ENCODE measurements at places on chromosomes 6 and 20.
A peak's percentile ranks its signal among the peaks of the same experiment; 100 is the strongest.

GRCh38 chr6:154039231-154039842 lies at the start of gene OPRM1:
TSS of gene OPRM1 (plus strand) at chr6:154039240. CDS start at chr6:154039545, 305 bp downstream.
- DNase-seq, result peak; percentile 62

GRCh38 chr6:150291968-150292710 lies 76.7 kb upstream of the IYD start:
- DNase-seq, result no peak

DNA sequence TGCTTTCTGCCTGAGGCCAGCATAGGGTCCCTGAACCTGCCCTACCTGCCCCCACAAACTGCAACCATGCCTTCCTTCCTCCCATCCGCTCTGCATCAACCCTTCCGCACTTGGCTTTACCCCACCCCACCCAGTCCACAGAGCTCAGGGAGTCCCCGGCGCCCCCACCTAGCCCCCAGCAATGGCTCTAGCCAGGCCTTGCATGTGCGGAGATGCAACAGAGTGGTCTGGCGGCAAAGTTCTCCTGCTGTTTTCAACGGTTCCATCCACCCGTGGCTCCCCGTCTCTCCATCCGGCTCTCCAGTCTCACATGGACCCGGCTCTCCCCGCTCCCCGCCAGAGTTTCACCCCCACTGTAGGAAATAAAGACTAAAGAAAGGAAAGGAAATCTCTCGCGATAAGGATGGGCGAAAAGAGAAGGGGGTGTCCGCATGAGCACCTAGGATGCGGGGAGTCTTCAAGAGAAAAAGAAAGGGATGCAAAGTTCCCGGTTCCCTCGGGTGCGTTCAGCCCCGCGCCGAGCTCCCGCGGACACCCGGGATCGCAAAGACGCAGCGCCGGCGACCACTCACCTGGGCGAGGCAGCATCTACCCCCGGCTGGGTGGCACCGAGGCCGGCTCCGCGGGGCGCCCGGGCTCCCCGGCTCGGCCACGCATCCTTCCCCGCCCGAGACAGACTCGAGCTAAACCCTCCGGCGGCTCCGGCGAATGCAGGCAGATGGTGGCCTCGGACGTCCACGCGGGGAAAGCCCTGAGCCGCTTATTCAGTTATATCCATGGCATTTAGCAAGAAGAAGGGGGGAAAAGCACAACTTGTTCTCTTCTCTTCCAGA lies 579 bp downstream of the LRFN2 start:
- DNase-seq, result no peak

- DNase-seq, result no peak
These were observed 93.5 kb downstream of the ESR1 start for GRCh38 chr6:151901009-151901411.

- DNase-seq, result no peak
These were observed 65.1 kb downstream of the CGA start for GRCh38 chr6:87029711-87030314.

- no peak for DNase-seq
These were observed 41.3 kb downstream of the NTSR1 start for GRCh38 chr20:62749851-62750445.
